Thoracic aorta (tissue), 2 donors: ENCODE measurements at places on chromosomes 5 and 9. TPM values are rescaled to one million over a fixed set of nuclear protein-coding genes. Genes with fewer than 3 reads are reported as not detected.

DOK3 gene
- total RNA-seq: 35.6 TPM

GRCh38 chr9:37986001-37986400 is 82.1 kb upstream of the SLC25A51 start:
- DNase-seq: no peak

COL23A1 gene
- total RNA-seq: 1.5 TPM

ABCA2 gene
- total RNA-seq: 60.5 TPM

DNA sequence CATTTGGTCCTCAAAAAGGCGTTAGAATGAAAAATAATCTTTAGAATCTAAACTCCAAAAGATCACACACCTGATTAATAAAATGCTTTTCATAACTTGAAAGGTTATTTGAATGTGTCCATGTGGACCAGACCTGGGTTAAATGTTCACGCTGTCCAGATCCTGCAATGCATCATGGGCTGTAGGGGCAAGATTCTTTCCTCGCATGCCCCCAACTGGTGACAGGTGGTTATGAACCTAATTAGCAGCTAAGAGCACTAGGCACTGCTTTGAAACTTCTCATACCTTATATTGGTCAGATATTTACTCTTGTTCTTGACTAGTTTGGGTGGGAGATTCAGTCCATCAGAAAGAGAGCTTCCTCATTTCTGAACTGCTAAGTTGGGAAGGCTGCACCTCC is 19.3 kb upstream of the PIP5K1B start:
- no peak for DNase-seq

NR5A1 gene
- not detected for total RNA-seq

DNA sequence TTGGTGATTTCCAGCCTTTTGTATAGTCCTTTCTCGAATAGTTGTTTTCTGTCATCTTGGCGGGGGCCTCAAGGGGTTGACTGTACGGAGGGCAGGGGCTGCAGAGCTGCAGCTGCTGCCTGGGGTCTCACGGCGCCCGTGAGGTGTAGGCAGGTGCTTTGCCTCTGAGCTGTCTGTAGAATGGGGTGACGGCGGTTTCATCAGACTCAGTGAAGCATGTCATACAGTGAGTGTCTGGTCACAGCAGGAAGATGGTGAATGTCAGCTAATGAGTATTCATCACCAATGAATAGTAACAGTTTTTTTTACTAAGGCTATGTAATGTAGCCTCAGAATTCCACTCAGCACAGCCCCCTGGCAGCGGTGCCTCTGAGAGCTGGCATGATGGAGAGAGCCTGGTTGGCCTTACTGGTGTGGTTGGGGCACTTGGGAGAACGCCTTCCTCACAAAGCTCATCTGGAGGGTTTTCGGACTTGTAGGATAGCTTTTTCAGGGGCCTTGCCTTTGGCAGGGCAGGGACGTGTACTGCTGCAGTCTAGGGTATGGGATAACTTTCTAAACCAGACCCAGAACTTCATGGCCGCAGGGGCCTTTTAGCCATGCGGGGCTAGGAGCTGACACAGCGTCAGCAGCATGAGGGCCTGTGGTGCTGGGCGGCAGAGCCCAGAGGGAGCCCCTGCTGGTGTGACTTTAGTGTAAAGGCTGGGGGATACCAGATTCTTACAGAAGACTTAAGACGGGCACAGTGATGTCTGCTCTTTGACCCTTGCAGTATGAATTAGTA is 15.0 kb downstream of the TENT4A start:
- no peak for DNase-seq

DNA sequence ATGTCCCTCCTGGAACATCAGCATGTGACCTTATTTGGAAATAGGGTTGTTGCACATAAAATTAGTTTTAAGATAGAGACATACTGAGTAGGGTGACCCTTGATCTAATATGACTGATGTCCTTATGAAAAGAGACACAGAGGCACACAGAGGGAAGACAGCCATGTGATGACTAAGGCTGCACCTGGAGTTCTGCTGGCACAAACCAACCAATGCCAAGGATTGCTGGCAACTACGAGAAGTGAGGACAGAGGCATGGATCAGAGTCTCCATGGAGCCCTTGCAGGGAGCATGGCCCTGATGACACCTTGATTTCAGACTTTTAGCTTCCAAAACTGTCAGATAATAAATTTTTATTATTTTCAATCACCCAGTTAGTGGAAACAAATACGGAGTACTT is 101.9 kb downstream of the FBXL7 start:
- DNase-seq: no peak

GRCh38 chr9:95809686-95810085 is 65.8 kb upstream of the ERCC6L2 start:
- DNase-seq: no peak

- no peak for DNase-seq
Observed at GRCh38 chr5:82584631-82585030, 306.5 kb upstream of the RPS23 start.

GRCh38 chr9:108552459-108553040 is 303.2 kb downstream of the ACTL7B start:
- no peak for DNase-seq

NANS gene
- total RNA-seq: 60.9 TPM

- DNase-seq: no peak
Observed at GRCh38 chr9:97564291-97565175, 63.1 kb downstream of the TMOD1 start.

SOHLH1 gene
- not detected for total RNA-seq

INSL6 gene
- not detected for total RNA-seq

- peak; percentile 44 for DNase-seq
Observed at GRCh38 chr5:15620501-15620900, 120.5 kb downstream of the FBXL7 start.

DNA sequence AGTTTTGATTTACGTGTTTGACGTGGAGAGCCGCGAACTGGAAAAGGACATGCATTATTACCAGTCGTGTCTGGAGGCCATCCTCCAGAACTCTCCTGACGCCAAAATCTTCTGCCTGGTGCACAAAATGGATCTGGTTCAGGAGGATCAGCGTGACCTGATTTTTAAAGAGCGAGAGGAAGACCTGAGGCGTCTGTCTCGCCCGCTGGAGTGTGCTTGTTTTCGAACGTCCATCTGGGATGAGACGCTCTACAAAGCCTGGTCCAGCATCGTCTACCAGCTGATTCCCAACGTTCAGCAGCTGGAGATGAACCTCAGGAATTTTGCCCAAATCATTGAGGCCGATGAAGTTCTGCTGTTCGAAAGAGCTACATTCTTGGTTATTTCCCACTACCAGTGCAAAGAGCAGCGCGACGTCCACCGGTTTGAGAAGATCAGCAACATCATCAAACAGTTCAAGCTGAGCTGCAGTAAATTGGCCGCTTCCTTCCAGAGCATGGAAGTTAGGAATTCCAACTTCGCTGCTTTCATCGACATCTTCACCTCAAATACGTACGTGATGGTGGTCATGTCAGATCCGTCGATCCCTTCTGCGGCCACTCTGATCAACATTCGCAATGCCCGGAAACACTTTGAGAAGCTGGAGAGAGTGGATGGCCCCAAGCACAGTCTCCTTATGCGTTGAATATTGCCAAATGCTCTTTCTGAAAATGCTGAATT is 850 bp downstream of the RRAGA start:
- no peak for DNase-seq

GLRA1 gene
- not detected for total RNA-seq

PKD2L2 gene
- not detected for total RNA-seq

GRCh38 chr5:121873409-121873808 is 21.7 kb downstream of the FTMT start:
- DNase-seq: no peak

GRCh38 chr9:108108852-108109448 is 619.4 kb upstream of the KLF4 start:
- DNase-seq: no peak

DNA sequence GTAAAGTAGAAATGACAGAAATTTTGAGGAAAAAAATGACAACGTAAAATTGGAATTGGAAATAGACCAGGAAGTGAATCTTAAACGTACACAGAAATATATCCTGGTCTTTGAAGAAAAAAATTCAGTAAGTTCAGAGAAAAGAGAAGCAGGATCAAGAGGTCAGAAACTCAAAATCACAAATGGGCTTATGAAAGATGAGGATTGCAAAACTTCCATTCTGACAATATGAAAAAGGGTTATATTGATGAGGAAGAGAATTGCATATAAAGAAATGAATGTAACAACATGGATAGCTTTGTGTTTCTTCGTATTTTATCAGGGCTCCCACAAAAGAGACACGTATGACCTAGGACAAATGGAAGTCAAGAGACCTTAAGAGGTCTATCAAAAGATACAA is 58.1 kb downstream of the OXCT1 start:
- DNase-seq: no peak

GRCh38 chr9:131361202-131361833 is 32.6 kb upstream of the PRRC2B start:
- no peak for DNase-seq

- DNase-seq: no peak
Observed at GRCh38 chr9:135320943-135321342, 158.6 kb upstream of the PPP1R26 start.

DNA sequence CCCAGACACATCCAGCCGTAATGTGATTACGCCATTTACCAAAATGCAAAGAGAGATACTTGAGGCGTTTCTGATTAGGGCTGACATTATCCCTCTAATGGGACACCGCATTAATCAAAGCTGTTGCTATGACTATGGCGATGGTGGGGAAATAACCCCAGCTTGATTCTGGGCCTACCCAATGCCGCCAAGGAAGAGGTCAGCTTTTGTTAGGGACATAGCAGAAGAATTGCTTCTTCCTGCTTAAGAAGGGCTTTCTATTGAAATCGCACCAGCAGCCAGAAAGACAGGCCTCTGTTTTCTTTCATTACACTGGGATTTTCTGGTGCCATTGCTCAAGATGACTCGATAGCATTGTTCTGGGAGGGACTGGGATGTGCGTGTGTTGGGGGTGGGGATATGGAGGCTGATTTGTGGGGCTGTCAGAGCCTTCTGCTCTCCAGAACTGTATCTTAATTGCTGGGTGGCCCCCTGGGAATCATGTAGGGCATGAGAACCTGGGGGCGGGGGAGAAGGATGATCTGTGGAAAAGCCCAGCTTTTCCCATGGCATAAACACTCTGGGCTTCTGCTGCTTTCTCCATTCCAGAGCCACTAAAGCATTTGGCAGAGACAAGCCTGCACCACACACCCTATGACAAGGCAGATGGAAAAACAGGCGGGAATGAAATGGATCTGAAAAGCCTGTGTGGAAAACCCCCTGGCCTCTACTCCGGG is 106.5 kb upstream of the RAD23B start:
- no peak for DNase-seq

GRCh38 chr5:142795251-142795650 is 25.1 kb downstream of the ARHGAP26 start:
- DNase-seq: no peak

- DNase-seq: peak; percentile 22
Observed at GRCh38 chr5:111748304-111748763, 8.7 kb downstream of the NREP start.

GRCh38 chr5:61438298-61438970 is 106.4 kb downstream of the ZSWIM6 start:
- DNase-seq: no peak

CDX1 gene
- not detected for total RNA-seq

TAF11L9 gene
- not detected for total RNA-seq

FOXD4 gene
- 0.28 TPM for total RNA-seq

- no peak for DNase-seq
Observed at GRCh38 chr9:123749580-123750202, 180.2 kb downstream of the DENND1A start.

GRCh38 chr5:146368137-146368536 is 29.5 kb downstream of the POU4F3 start:
- DNase-seq: no peak

MLANA gene
- not detected for total RNA-seq

GRCh38 chr5:228886-229285 is 10.8 kb downstream of the SDHA start:
- no peak for DNase-seq

SLC45A2 gene
- not detected for total RNA-seq

DNA sequence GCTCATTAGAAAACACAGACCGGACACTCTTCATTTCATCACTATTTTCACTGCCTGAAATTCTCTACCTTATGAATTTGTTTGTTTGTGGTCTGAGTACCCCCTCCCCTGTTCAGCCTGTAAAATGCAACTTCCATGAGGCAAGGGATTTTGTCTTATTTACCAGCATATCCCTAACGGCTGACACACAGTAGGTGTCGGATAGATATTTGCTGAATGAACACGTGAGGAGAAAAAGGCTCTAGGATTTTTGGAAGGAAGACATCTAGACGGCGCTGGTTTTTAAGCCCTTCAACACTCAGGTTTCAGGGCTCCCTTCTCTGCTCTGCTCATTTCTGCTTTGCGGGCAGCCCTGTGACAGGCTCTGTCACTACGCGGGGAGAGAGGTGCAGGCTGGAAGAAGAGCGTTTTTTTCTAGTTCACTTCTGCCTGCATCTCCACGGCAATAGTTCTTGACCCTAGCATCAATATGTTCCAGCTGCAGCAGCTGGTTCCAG is 41.0 kb downstream of the KCNMB1 start:
- no peak for DNase-seq

GRCh38 chr5:16669776-16670175 is 53.0 kb upstream of the RETREG1 start:
- no peak for DNase-seq

PCDHGA5 gene
- total RNA-seq: 12.5 TPM
